ENCODE measurements at places on chromosomes 6 and 20. TPM values are rescaled to one million over a fixed set of nuclear protein-coding genes. Genes with fewer than 3 reads are reported as not detected.
A peak's percentile ranks its signal among the peaks of the same experiment; 100 is the strongest.

SLC26A8 gene
- total RNA-seq, result 0.04 TPM

PSORS1C1 gene
- 0.20 TPM for total RNA-seq

GRCh38 chr6:24979176-24979575, 43.4 kb upstream of the RIPOR2 start:
- ATAC-seq, result no peak

EYA4 gene
- total RNA-seq, result 0.20 TPM

DNA sequence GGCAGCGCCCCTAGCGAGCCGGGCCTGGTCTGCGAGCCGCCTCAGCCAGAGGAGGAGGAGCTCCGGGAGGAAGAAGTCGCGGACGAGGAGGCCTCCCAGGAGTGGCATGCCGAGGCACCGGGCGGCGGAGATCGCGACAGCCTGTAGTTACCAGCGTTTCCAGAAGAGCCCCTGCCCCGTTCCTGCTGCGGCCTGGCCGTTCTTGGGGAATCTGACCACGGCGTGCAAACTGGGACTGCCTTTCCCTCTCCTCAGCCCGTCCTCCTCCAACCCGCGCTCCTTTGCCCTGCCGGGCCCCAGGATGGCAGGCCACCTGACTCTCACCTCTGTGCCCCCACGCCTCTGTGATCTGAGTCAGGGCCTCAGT, 802 bp downstream of the HDGFL1 start:
- ATAC-seq, result no peak

DNA sequence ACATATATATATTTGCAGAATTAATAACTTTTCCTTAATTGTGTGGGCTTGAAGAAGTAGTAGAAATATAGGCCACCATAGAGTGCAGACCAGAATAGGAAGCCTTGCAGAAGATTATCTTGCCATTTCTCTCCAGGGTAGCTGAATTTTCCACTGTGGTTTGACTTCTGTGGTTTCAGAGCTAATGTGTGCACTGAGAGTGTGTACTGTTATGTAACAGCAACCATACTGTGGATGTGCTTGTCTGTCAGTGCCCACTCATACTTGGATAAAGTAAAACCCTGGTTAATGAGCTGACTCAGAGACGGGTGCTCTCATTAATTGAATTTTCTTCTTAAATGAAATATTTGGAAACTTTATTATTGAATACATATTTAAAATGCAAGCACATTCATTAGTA, 57.2 kb downstream of the CEP43 start:
- peak; percentile 46 for ATAC-seq

DNA sequence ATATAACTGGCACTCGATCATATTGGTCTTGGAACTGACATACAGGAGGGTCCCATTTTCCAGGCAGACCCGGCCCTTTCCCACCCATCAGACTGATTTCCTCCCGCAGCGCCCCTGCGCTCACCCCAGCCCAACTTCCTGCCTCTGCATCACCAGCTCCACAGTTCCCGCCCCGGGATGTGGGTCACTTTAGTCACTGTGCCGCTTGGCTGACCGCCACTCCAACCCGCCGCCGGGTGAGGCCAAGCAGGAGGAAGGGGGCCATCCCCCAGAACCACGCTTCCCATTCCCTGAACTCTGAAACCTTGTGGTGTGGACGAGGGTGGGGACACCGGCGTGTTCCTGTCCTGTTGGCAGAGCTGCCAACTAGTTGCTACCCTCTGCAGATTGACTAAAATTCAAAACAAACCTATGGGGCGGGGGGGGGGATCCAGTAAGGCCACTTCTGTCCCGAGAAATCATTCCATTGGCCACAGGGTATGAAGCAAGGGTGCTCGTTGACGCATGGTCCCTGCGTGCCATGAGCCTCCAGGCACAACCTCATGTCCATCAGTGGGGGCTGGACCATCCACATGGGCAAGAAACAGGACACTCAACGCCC, 12.3 kb downstream of the TGM2 start:
- peak; percentile 68 for ATAC-seq

POM121L2 gene
- not detected for total RNA-seq

GRCh38 chr6:43838276-43839036, 68.4 kb downstream of the VEGFA start:
- peak; percentile 53 for ATAC-seq

DNA sequence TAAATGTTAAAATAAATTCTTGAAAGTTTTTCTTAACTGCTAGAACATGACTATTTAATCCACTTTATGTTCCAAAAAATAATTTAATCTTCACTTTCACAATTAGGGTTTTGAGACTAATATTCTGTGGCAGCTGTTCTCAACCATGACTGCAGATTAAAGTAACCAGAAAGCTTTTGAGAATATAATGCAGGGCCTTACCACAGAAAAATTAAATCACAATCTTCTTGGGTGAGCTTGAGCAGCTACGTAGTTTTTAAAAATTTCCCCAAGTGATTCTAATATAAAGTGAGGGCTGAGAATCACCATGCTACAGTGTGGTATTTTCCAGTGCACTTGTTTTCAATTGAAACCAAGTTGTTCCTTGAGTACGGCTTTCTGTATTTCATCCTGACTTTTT, 196.6 kb upstream of the PTCHD4 start:
- ATAC-seq, result no peak

OR2H2 gene
- not detected for total RNA-seq

DNA sequence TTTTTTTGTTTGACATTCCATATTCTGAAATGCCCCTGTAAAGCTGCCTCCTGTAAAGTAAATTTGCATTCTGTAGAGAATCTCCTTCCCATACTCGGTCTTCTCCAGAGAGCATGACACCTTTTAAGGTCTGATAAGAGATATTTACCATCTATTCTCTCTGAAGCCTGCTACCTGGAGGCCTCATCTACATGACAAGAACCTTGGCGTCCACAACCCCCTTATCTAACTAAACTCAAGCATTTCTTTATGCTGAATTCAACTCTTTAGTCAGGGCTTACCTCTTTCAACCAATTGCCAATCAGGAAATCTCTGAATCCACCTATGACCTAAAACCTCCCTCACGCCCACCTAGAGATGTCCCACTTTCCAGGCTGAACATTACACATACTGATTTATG, 51.6 kb downstream of the FAM184A start:
- ATAC-seq, result no peak

- no peak for ATAC-seq
Measured at GRCh38 chr6:134094441-134094840, 42.0 kb upstream of the SLC2A12 start.

- no peak for ATAC-seq
Measured at GRCh38 chr6:132513831-132514545, 1.1 kb upstream of the STX7 start.

PTCRA gene
- total RNA-seq, result not detected

GRCh38 chr6:110930781-110931180, 27.7 kb upstream of the GTF3C6 start:
- ATAC-seq, result no peak

DLK2 gene
- total RNA-seq, result 8.9 TPM

DNA sequence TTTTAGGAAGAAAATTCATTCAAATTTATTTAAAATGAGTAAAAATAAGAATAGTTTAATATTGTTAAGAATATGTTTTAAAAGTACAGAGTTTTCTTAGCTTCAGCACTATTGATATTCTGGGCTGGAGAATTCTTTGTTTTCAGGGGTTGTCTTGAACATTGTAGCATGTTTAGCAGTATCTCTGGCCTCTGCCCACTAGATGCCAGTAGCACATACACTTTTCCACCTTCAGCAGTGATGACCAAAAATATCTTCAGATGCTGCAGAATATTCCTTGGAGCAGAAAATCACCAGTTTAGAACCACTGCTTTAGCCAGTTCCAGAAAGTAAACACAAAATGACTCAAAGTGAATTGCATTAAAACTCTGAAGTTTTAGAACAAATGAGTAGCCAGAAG, 19.4 kb upstream of the SDHAF4 start:
- no peak for ATAC-seq

DNA sequence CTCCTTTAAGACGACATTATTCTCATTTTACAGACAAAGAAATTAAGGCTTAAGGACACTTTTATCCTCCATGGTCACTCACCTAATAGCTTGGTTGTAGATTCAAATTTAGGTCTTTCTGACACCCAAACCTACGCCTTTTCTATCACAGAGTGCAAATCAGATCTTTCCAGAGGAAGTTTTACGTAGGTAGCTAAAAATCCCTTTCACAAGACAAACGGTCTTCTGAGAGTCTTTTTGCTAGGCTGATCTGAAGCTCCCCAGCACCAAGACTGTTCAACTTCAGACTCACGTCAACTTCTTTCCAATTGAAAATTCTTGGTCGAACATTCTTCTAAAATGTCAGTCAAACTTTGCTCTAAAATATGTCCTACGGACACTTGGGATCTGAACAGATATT, 46.5 kb downstream of the BLOC1S5 start:
- ATAC-seq, result no peak

LY6G6C gene
- total RNA-seq, result 10.8 TPM

LGSN gene
- total RNA-seq, result not detected

STX11 gene
- total RNA-seq, result 5.5 TPM

DNA sequence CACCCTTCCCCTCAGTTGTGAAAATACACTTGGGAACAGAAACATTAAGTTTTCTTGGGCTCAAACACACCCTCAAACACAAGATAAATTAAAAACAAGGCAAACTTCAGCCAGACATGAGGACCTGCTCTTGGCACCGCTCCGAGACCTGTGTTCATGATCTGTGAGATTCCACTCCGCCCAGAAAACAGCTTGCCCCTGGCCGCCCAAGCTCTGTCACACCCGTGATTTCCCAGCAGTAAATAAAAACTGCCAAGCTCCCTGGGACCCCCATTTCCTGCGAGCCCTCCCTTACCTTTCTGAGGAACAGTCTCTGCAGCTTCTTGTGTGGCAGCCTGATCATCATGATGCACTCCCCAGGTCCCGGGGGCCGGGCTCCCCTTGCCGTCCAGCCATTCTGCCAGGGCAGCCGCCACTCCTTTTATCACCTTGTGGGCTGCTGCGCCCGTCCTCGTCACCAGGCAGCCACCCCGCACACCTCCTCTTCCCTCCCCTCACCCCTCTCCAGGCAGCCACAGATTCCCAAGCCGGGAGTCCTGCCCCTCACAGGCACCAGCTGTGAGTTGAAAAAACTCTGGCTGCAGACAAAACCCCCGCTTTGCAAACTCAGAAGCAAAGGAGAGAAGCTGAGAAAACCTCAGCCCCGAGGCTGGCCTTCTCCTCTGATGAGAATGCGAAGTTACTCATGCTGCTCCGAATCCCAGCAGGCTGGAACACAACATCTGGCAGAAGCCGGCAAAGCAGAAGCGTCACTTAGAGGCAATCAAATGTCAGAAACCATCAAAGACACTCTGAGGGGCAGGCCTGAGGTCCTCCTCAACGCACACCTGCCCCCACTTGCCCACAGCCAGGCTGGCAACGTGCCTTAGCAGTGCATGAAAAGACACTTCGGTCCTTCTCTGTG, 130.4 kb upstream of the RPS6KA2 start:
- peak; percentile 18 for ATAC-seq

DNA sequence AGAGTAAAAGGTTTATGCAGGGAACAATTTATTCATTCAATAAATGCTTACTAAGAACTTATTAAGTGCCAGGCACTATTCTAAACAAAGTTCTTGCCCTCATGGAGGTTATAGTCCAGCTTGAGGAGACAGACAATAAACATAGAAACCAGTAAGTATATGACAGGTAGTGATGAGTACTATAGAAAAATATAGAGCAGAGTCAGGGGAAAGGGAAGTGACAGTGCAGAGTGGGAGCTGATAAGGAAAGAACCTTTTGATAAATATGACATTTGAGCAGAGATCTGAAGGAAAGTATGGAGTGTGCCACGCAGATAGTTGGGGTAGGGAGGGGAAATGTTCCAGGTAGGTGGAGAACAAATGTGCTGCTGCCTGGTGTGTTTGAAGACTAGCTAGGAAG, 12.1 kb downstream of the ACSS2 start:
- no peak for ATAC-seq

C4A gene
- 2.9 TPM for total RNA-seq
